ENCODE measurements at places on chromosomes 6 and 20. TPM values are rescaled to one million over a fixed set of nuclear protein-coding genes. Genes with fewer than 3 reads are reported as not detected.

Gene DNAH8
- total RNA-seq = 1.1 TPM

DNA sequence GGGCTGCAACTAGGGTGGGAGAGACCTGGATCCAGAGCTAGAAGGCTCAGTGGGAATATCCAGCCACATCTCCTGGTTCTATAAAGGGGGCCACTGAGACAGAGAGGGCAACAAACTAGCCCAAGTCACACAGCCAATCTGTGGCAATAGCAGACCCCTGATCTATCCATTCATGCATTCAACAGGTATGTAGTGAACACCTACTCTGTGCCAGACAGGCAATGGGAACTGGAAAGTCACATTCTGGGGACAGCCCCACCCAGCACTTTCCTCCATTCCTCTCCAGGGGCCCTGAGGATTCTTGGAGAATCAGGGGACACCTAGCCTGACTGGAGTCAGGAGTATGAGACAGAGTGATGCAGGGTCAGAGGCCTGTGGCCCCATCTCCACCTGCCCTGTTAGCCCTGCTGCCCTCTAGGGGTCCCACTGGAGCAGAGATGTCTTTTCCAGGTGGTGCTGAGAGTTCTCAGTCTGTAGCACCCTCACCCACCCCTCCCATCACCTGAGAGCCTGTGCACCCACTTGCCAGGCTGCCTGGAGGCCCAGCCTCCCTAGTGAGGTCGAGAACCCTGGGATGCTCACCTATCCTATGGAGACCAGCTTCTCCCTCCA, 13.6 kb downstream of the BPIFA2 start:
- no peak for DNase-seq

DNA sequence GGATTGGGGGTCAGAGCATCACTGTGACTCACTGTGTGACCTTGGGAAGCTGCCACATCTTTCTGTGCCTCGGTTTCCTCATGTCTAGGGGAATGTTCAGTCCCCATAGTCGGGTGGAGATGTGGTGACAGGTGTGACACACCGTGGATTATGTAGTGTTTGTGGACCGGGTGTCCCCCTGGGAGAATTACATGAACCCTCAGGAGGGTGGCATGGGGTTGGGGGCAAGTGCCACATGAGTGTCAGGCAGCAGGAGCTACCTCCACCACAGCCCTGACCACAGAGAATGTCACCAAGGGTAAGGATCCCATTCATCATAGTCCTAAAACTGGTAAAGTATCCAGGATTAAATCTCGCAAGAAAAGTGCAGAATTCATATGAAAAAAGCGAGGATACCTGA, 23.2 kb downstream of the SUN5 start:
- no peak for DNase-seq

GRCh38 chr20:16472045-16472872, 101.0 kb downstream of the KIF16B start:
- no peak for DNase-seq

Gene IL17A
- total RNA-seq = not detected

Gene IBTK
- 28.3 TPM for total RNA-seq

All from B cell (primary cell).